Nephron progenitor cell (in vitro differentiated cells): ENCODE measurements at places on chromosomes 6 and 20.
A peak's percentile ranks its signal among the peaks of the same experiment; 100 is the strongest.

GRCh38 chr6:92469186-92469828 lies 950.1 kb downstream of the EPHA7 start:
- no peak for DNase-seq

DNA sequence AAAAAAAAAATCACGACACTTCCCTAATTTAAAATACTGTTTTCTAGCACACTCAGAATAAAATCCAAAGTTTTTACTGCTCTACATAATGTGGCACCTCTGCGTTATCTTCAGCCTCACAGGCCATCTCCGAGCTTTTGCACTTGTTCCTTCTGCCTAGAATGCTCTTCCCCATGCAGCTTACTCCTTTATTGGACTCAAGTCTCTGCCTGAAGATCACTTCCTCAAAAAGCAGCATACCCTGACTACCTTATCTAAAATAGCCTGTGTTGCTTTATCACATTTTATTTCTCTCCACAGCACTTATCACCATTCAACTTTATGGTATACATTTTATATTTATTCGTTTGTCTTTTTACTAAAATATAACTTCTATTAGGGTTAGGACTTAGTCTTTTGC lies 2.3 kb downstream of the ZNF322 start:
- no peak for DNase-seq

DNA sequence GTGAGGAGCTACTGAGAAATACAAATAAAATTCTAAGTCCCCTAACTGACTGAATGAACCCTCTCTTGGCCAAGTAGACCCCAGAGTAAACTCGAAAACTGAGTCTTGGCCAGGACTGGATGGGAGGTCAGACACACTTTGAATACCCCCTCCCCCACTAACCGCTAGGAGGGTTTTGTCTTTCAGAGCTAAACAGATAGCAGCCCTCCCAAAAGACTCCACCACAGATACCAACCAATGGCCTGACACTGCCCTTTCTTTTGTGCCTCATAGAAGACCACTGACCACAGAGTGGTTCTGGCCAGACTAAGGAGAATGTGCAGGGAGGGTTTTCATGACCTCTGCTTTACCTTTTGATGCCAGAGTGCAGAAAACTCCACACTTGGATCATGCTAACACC lies 42.1 kb downstream of the SPACA1 start:
- no peak for DNase-seq

DNA sequence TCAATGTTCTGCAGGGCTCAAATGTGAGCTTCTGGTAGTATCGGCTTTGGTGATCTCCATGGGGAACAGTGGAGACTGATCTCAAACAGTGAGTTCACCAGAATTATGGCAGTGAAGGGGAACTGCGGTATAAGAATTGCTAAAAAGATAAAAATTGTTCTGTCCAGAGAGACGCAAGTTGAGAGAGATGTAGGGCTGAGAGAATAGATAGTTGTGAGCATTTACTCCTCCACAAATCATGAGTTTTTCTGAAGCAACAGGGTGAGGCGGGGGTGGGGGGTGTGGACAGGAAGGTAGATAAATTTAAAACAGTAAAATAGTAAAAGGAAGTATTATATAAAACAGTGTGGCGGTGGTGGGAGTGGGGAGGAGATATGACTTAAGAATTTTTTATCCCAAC lies 98.6 kb upstream of the NEDD9 start:
- no peak for DNase-seq

DNA sequence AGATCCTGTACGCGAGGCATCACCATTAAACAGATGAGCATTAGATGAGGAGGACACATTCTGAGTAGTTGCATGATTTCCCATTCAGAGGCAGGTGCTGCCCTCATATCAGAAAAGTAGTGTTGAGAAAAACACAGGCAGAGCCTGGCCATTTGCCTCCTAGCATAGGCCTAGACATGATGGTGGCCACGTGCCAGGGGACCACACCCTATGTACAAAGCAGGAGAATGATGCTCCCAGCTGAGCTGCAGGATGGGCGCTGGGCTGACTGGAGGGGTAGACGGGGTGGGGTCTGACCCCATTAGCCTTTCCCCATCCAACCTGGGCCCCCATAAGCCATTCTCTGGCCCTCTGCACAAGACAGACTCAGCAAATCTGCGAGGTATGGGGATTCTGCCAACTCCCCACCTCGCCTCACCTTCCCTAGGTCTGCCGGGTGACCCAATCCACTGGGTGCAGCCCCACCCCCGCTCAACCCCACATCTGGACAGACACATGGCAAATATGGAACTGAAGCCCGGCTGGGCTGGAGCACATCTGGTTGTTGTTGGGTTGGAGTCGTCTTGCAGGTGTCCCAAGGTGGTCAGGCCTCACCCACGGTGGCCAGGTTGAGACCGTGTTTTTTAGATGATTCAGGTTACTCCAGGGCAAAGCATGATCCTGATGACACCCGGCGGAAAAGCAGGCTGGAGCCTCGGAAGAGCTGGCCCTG lies 13.9 kb downstream of the PI16 start:
- no peak for DNase-seq

DNA sequence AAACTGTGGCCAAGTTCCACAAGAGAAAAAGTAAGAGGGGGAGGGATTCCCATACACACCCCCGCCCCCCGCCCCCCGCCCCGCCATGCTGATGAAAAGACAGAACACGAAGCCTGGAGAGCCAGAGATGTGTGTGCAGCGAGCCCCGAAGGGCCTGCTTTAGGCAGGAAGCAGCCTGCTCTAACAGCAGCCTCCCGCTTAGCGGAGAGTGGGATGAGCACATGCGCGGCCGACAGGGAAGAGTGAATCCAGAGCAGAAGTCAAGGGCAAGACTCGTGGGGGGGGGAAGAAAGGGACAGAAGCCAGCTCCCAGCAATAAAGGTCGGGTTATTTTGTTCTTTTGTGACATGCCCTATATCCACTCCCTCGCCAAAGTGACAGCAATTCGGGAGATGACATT lies 67.2 kb upstream of the PTGIS start:
- peak; percentile 51 for DNase-seq

DNA sequence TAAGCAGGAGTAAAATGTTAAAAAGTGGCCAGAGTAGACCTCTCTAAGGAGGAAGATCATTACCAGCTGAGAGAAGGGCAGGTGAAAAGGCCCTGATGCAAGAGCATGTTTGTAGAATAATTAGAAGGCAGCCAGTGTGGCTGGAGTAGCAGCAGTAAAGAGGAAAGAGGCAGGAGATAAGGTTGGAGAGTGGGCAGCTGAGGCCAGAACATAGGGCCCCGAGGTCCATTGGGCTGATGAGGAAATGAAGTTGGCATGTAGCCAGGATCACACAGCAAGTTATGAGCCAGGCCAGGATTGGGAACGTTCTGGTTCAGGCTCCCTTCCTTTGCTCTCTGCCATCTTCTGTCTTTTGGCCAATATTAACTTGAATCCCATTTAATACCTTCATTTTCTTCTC lies 51.6 kb downstream of the RALY start:
- DNase-seq: no peak

- DNase-seq: no peak
Measured at GRCh38 chr20:46652699-46653098, 1.4 kb upstream of the SLC13A3 start.

DNA sequence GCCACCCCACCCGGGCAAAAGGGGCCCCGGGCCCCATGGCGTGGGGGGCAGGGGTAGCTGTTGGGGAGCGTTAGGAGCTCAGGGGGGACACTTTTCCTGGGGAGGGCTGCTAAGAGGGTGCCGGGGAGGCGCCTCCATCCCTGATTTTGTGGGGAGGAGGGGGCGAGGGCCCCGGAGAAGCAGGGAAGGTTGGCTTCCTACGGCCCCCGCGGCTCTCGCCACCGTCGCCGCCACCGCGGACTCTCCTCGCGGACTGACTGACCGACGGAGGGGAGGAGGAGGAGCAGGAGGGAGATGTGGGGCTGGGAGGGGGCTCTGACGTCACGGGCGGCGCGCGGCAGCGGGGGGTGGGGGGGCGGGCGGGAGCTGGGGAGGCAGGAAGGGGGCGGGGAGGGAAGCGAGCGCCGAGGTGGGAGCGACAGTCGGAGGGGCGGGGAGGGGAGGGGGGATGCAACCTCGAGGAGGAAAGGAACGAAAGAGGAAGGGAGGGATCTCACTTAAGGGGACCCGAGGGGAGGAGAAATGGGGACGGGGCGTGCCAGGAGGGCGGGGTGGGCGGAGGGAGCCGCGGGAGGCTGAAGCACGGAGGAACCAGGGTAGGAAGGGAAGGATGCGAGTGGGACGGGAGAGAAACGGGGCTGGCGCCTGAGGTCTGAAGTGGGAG lies 5.1 kb downstream of the GABBR1 start:
- peak; percentile 80 for DNase-seq

DNA sequence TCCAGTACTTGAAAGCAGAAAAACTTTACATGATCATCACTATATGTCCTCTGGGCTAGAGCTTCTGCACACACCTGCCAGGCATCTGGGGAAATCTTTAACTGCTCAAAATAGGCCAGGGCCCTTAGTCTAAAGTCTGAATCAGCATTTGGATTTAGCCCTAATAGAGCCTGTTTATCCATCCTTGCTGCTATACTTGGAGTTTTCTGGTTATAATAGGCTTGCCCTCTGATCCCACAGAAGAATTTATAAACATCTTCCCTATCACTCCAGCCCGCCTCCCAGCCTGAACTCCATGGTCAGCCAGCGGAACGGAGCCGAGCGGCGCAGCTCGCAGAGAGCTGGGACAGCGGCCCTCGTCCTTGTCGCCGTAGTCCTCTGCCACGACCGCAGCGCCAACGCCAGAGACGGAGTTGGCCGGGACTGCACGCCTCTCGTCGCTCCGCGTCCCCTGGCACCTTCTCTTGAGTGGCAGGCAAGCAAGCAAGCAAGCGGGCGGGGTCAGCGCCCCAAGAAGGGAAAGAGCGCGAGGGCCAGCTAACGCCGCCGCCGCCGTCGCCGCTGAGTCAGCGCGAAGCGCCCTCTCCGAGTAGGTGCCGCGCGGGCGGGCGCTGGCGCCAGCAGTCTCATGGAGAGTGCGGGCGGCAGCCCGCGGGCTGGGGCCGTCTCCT lies 25.4 kb upstream of the ASIP start:
- peak; percentile 85 for DNase-seq

- DNase-seq: no peak
Measured at GRCh38 chr6:104784884-104785283, 74.8 kb downstream of the HACE1 start.

- no peak for DNase-seq
Measured at GRCh38 chr6:140002396-140003022, 628.1 kb upstream of the CITED2 start.

GRCh38 chr20:51412951-51413481 lies 129.5 kb downstream of the NFATC2 start:
- no peak for DNase-seq
